Stimulated activated CD8-positive, alpha-beta memory T cell treated with anti-CD3 and anti-CD28 coated beads, Interleukin-4, amount 100 ng/mL, for 4 hours (primary cell): ENCODE measurements at places on chromosomes 12 and 14.
A peak's percentile ranks its signal among the peaks of the same experiment; 100 is the strongest.

DNA sequence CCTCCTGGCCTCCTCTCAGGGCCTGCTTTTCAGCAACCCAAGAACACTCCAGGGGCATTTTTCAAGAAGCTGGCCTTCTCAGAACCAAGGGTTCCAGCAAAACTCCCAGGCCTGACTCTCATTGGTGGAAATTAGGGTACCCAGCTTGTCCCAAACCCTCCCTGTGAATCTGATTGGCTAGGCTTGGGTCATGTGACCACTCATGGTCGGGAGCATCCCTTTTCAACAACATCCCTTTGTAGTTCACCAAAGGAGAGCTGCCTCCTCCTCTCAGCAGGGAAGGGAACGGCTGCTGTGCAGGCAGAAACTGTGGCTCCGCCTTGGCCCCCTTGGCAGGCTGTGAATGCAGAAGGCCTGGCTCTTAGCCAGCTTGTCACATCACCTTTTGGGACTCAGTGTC is 94.5 kb downstream of the AACS start:
- no peak for DNase-seq

GRCh38 chr12:64746663-64747062 is 12.5 kb downstream of the GNS start:
- no peak for DNase-seq

GRCh38 chr14:68749487-68750475 is 43.1 kb downstream of the ZFP36L1 start:
- no peak for DNase-seq

DNA sequence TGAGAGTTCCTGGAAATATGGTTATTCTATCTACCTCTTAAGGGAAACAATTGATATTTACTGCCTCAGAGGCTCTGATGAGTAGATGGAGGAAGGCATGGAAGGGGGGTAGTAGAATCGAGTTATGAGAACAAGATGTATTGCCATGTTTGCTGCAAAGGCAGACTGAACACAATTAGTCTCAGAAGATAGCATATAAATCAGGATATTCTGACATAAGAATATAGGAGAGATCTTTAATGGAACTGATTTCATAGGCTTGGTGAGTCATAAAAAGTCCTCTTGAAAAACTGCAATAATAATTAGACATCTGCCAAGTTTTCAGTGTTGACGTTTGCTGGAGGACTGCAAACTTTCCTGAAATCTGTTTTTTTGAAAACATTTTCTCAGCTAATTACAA is 636.1 kb downstream of the TMTC2 start:
- no peak for DNase-seq

GRCh38 chr12:120495186-120495730 is 655 bp upstream of the DYNLL1 start:
- no peak for DNase-seq

DNA sequence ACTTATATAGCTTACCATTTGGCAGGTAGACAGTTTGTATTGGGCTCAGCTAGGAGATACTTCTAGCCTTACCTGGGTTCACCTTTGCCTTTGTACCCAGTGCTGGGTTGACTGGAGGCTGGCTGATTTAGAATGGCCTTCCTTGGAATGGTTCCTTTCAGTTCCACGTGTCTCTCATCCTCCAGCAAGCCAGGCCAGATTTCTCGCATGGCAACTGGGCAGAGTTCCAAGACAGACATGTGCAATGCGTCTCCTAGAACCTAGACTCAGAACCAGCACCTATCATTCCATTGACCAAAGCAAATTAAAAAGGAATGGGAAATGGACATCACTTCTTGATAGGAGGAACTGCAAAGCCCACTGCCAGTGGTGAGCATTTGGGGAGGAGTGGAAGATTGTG is 79.1 kb upstream of the BDKRB2 start:
- no peak for DNase-seq

DNA sequence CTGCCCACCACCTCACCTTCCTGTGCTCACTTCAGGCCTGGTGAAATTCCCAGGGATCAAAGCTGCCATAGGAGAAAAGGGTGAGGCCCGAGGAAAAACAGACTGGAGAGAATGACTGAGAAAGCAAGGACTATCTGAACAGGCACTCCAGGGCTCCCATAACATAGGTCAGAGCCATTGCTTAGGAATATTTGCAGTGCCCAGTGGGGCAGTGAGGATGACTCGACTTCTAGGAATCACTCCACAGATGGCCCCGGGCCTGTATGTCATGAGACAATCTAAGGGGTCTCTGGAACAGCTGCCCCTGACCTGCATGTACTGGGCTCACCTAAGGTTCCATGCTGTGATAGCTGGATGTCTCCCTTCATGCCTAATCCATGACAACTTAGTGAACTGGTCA is 51.6 kb downstream of the GPHB5 start:
- DNase-seq, result no peak

DNA sequence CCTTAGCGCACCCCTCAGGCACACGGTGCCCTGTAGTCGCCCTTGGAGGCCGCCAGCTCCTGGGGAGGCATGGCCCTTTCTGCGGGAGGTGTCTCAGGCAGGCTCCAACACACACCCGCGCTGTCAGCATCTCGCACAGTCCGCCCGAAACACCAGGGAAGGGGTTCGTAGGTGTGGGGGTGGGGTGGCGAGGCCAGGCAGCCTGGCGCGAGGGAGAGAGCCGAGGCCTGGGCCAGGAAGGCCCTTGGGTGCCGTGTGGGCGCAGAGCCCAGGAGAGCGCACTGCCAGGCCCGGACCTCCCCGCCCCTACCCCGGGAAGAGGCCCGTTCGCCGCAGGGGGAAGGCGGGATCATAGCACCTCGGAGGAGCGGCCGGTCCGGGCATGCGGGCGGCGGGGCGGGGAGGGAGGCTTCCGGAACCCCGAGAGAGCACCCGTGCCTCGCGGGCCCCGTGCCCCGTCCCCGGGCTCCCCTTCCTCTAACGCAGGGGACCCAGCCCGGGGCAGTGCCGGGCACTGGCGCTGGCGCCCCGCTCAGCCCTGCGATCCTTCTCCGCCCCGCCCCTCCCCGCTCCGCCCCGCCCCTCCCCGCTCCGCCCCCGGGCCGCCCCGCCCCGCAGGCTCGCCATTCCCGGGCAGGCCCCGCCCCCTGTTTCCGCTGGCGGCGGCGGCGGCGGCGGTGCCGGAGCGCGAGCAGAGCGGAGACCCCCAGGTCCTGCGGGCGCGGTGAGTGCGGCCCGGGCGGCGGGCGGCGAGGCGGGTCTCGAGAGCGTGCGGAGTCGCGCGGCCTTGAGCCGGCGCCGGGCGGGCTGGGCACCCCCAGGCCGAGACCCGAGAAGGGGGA is at the start of gene TSPAN9:
Gene TSPAN9, plus strand, starts transcription at position 650 of the 842 bp plus-strand sequence. CDS start 123,815 bp downstream, outside the sequence.
- DNase-seq, result peak; percentile 11

- DNase-seq, result no peak
Observed at GRCh38 chr14:20440465-20440864, 4.5 kb upstream of the KLHL33 start.

DNA sequence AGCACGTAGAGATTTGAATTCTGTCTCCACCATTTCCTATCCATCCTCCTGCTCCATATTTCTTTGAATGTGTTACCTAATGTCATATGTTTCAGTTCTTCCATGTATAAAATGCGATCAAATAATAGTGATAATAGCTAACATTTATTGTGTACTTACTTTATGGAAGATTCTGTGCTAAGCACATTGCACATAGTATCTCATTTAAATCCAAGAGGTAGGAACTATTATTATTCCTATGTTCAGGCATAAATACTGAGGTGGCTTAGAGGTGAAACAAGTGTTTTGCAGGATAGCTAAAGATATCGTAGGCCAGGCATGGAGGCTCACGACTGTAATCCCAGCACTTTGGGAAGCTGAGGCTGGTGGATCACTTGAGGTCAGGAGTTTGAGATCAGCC is 17.5 kb upstream of the AICDA start:
- DNase-seq, result no peak

- no peak for DNase-seq
Observed at GRCh38 chr12:30448038-30448437, 247.6 kb downstream of the IPO8 start.

GRCh38 chr12:50425589-50426258 is 25.0 kb downstream of the LARP4 start:
- DNase-seq, result no peak

DNA sequence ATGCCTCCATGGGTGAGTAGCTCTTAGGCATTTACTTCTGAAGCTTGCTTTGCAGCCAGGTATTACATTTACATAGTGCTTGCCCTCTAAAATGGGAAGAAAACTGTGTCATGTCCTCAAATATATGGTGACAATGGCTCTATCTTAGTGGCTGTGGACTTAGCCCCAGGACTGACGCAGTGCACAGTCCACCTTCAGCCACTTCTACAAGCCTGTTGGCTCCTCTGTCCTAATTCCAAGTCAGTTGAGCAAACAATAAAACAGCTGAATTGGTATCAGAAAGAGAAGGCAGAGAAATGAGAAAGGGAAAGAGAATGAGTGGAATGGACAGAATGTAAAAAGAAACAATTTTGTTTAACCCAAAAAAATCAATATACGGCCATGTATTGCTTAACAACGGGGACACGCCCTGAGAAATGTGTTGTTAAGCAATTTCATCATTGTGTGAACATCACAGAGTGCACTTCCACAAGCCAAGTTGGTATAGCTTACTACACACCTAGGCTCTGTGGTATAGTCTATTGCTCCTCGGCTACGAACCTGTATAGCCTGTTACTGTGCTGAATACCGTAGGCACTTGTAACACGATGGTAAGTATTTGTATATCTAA is 93.5 kb downstream of the GRIN2B start:
- no peak for DNase-seq

- no peak for DNase-seq
Observed at GRCh38 chr14:23147676-23148075, 28.6 kb upstream of the CEBPE start.

GRCh38 chr12:76942267-76942666 is 63.4 kb upstream of the CSRP2 start:
- DNase-seq, result no peak

- no peak for DNase-seq
Observed at GRCh38 chr12:105748806-105749600, 389.8 kb downstream of the NUAK1 start.

GRCh38 chr14:103286460-103286859 is 47.6 kb upstream of the EIF5 start:
- no peak for DNase-seq

DNA sequence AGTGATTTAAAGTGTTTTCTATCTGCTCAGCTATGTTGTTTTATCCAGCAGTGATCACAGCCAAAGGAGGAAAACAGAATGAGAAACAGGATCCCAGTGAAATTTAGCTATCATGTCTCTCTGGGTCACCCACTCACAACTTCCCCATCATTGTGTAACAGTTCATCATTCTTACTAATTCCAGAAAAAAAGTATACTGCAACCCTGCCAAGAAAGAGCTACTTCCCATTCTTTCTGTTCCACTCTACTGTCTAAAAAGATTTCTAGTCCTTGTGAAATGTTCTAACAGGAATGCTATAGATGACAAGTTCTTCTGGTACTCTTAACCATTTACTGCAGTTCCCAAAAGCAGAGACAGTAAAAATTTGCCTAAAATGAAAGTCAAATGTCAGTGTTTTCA is 39.2 kb upstream of the CD163 start:
- DNase-seq, result no peak

GRCh38 chr12:115867854-115868253 is 409.6 kb downstream of the MED13L start:
- no peak for DNase-seq

DNA sequence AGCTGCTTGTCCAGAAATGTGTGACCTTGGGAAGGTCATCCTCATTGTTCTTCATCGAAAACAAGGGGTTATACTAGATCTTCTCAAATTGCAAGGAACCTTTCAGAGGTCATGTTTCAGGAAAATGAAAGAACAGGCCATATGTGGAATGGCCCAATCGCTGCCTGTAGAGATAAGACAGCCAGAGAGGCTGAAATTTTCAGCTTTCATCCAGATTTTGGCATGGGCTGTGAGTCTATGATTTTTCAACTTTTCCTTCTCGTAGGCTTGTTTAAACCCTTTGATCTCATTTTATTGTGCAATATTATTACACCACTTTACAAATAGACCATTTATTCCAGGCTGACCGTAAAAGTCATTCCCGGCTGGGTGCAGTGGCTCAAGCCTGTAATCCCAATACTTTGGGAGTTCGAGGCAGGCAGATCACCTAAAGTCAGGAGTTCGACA is 17.1 kb upstream of the ATXN2 start:
- DNase-seq, result no peak

DNA sequence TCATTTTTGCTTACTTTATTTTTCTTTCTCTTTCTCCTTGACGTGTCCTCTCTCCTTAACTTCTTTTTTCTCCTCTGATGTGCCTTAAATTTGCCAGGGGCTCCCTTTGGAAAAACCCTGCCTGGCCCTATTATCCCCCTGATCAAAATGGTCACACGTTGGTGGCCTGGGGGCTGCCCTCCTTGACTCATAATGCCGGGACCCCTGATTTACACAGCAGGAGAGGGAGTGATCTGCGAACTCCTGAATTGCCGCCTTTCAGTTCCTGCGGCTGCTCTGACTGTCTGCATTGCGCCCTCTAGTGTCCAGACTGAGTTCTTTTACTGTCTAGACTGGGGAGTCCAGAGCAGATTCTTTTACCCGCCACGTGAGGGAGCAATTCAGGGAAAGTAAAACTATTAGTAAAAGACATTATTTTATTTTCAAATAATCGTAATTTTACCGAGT is 44.8 kb upstream of the GZMB start:
- DNase-seq, result peak; percentile 59

GRCh38 chr12:4197922-4198763 is 75.4 kb upstream of the CCND2 start:
- DNase-seq, result no peak

DNA sequence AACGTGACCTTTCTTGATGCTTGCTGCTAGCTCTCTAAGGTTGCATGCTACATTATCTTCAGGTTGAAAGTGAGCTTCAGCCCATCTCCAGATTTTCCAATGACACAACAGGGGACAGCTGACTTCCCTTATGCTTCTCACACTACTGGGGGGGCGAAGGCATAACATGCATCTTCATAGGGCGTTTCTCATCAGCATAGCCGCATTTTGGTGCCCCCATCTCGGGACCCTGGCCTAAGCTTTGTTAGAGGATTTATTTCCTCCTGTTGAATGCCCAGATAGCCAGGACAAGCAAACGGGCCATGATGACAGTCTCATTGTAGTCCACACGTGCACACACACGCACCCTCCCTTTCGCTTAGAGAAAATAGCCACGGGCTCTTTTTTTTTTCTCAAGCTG is 30.7 kb downstream of the SSPN start:
- no peak for DNase-seq

DNA sequence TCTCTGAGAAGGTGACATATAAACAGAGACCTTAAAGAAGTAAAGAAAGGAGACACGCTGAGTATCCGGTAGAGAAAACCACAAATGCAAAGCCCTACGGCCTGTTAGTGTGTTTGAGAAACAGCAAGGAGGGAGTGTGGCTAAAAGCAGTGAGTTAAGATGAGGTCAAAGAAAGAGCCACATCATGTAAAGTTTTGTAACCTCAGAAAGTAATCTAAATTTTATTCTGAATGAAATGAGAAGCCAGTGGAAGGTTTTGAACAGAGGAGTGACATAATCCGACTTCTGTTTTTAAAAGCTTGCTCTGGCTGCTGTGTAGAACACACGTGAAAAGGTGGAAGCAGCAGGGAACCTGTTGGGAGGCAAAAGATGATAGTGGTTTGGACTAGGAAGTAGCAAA is 32.6 kb downstream of the PPP2R5E start:
- no peak for DNase-seq
